ENCODE measurements at places on chromosomes 7 and 10.

DNA sequence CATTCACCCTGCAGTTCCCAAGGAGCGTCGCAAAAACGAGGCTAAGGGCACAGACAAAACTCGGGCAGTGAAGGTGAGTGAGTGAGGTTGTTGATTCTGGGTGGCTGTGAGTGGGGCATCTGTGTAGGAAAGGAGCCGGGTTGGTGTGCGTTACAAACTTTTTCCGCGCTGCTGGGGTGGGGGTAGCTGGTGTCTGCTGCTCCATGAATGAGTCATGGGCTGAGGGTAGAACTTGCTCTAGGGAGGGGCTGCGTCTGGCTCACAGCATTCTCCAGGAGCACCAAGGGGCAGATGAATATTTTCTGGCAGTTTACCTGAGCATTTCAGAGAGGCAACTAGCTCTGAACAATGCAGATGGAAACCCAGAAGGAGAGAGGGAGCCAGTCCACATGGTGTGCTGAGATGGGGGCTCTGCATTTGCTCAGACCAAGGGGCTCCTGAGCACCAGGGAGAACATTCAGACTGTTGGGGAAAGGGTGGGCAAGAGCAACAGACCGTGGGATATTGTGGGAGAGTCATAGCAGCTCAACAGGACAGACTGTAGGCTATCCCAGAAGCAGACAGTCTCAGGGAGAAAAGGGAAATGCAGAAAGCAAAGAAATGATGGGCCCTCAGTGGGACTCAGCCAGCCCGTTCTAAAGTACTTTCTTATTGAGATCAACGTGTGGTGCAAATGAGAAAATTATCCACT lies 18.8 kb downstream of the NOBOX start:
- DNase-seq, result no peak

DNA sequence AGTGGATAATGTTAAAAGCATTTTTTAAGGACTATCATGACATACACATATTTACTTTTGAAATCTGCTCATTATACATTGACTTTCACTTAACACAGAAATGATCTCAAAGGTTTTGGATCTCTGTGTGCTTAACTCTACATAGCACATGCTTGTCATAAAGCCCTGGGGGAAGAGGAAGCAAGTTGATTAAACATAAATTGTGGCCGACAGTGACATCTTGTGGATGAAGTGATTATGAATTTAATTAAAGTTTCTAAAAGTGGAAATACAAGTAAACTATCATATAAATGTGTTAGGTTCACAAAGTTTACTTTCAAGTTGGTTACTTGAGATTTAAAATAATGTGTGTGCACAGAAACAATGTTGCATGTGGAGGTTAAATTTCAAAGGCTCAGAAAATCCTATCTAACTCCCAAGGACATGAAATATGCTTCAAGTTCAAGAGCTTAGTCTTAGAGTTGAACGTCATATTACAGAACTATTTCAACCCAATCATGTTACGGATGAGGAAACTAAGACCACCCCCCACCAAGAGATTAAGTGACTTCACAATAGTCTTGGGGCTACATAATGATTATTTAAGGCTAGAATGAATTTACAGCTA lies 1247.8 kb downstream of the GATA3 start:
- DNase-seq, result no peak

DNA sequence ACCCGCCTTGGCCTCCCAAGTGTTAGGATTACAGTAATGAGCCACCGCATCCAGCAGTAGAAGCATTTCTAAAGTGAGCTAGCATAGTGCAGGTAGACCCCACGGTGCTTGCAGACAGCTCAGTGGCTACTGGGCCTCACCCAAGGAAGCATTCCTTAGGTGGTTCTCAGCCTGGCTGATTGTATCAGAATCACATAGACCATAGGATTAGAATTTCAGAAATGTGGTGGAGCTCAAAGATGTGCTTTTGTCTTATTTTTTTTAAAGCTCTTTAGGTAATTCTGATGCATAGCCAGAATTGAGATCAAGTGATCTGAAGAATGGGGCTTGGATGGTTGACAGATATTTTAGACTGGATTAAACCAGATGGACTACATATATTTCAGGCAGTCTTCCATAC lies 10.9 kb downstream of the ANLN start:
- no peak for DNase-seq

- no peak for DNase-seq
Observed at GRCh38 chr7:123305840-123306375, 106.1 kb upstream of the SLC13A1 start.

GRCh38 chr7:5083311-5083711 lies 37.7 kb downstream of the RBAK start:
- DNase-seq, result no peak

DNA sequence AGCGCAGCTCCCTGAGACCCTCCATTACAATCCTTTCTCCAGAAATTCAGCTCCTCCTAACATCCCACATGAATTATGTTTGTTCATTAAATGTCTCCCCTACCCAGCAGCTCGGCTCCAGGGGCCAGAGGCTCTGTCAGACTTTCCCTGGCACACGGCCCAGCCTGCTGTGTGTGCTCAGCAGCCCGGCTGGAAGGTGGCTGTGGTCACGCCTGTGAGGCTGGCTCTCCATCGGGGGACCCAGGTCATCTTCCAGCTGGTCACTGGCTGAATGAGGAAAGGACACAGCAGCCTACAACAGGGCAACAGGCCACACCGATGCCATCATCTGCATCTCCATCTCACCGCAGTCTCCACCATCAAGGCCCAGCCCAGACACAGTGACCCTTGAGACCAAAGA lies 219.8 kb downstream of the MAD1L1 start:
- no peak for DNase-seq

DNA sequence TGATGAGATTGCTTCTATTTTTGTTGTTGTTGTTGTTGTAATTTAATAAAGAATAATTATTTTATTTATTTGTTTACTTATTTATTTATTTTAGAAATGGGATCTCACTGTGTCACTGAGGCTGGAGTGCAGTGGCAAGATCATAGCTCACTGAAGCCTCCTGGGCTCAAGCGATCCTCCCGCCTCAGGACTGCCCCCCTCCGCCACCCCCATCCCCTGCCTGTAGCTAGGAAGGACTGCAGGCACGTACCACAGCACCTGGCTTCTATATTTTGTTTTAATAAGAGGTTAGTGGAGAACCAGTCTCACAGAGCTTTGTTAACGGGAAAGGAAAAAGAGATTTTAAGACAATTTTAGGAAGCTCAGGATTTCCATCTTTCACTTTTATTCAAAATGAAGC lies 19.5 kb upstream of the SMC3 start:
- DNase-seq, result no peak

DNA sequence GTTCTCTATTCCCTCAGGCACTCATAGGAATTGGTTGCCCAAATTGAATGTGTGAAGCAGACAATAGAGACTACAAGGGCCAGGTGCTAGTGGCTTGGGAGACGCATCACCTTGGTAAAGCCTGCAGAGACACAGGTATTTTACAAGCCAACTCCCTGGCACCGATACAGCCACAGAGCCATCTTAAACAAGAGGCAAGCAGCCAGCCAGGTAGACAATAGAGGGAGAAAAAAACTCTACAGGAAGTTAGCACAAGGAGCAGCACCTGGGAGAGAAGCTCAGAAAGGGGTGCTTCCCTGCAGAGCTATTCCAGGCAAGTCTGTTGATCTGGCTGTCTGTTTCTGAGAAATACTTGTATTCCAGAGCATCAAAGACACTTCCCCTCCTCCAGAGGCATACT lies 43.0 kb upstream of the CDK1 start:
- no peak for DNase-seq

DNA sequence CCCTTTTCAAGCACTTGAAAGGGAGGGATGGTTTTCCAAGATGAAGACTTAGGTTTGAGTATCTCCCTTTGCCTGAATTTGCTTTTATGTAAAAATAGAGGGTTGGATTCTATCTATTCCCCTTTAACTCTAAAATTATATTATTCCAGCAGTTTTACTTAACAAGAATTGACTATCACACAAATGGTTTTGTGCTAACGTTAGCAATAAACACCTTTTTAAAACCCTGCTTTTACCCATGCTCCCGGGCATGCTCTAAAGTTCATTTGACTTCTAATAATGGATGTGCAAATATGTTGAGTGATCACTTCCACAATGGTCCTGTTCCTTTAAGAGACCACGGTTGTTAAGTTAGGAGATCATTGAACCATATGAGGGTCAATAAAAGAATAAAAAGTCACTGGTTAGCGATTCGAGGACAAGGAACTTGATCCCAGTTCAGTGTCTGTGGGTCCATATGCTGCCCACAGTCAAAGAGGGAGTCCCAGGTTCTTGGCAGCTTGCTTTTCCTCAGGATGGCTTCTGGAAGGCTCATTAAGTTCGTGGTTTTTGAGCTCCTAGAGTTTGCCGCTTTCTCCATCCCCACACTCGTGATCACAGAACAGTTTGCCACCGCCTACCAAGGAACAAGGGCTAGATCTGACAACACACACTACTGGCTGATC lies at the start of gene TMEM236:
Gene TMEM236, plus strand, starts transcription at position 421 of the 665 bp plus-strand sequence. Its CDS starts 95 bp downstream, at position 516.
- DNase-seq, result no peak

GRCh38 chr7:47302560-47302959 lies 279.4 kb downstream of the TNS3 start:
- no peak for DNase-seq

GRCh38 chr7:148695953-148696352 lies 2.8 kb upstream of the CUL1 start:
- DNase-seq, result no peak

GRCh38 chr7:20440472-20441105 lies 109.9 kb downstream of the ITGB8 start:
- DNase-seq, result no peak

DNA sequence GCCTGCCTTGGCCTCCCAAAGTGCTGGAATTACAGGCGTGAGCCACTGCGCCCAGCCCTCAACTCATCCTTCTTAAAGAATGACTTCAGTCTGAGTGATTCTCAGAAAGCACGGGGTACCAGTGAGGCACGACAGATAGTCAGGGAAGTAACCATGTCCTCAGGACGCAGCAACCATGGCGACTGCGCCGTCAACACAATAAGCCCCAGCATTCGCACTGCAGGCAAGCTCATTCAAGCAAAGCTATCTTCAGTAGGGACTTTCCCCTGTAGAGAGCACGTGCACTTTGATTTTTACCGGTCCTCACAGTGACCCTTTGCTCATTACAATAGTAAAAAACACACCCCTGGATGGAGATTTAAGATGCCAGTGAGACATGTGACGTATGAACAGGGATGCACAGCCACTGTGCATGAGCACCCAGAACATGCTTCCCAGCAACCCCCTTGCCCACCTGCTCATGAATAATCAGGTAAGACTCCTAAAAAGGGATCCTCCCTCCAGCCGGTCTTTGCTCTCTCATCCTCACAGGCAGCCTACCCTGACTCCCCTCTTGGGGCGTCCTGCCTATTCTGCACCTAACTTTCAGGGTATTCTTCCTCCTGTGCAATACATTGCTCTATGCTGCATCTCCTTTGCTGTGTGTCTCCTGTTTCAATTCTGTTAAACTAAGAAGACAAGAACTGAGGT lies 9.1 kb downstream of the WDR86 start:
- DNase-seq, result no peak

DNA sequence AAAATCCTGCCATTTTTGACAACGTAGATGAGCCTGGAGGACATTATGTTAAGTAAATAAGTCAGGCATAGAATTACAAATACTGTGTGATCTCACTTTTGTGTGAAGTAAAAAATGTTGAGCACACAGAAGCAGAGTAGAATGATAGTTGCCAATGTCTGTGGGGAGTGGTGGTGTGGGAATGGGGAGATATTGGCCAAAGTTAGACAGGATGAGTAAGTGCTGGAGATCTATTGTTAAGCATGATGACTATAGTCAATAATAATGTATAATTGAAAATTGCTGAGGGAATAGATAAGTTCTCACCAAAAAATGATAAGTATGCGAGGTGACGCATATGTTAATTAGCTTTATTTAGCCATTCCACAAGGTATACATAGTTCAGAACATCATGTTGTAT lies 92.0 kb downstream of the GPR85 start:
- no peak for DNase-seq

- DNase-seq, result no peak
Observed at GRCh38 chr7:122304996-122305421, 459 bp upstream of the FEZF1 start.

DNA sequence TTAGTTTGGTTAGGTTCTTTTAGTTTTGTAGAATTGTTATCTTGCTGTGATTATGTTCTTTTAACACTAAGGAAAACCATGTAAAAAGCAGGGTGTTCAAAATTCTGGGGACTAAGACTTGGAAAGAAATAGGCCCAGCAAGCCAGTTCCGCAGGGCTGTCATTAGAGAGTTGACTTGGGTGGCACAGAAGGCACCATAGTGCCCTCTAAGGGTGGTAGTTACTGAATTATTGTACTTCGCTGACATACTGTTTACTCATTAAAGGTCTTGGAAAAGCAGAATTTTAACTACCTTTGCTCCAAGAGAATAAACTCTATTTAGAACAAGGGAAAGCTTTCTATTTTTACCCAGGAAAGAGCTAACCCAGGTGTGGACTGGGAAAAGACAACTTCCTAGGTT lies 86.5 kb downstream of the OTUD1 start:
- no peak for DNase-seq

DNA sequence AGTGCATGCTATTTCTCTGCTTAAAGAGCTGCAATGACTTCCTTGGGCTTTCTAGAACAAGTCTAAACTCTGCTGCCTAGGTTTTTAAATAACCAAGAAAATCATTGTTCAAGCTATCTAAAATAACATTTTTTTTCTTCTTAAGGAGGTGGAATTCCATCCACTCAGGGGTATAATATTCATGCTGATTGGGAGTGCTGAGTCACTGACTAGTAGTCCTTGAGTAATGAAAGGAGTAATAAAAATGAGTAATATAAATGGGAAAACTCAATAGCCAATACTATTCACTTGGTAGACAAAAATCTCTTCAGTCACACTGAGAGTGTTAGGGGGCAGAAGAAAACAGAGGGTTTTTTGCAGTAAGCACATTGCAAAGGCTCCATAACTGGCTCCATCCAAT lies 72.0 kb downstream of the GFRA1 start:
- DNase-seq, result no peak

- DNase-seq, result no peak
Observed at GRCh38 chr10:89923661-89924060, 222.3 kb downstream of the KIF20B start.

- no peak for DNase-seq
Observed at GRCh38 chr10:124588736-124589490, 127.3 kb downstream of the LHPP start.

DNA sequence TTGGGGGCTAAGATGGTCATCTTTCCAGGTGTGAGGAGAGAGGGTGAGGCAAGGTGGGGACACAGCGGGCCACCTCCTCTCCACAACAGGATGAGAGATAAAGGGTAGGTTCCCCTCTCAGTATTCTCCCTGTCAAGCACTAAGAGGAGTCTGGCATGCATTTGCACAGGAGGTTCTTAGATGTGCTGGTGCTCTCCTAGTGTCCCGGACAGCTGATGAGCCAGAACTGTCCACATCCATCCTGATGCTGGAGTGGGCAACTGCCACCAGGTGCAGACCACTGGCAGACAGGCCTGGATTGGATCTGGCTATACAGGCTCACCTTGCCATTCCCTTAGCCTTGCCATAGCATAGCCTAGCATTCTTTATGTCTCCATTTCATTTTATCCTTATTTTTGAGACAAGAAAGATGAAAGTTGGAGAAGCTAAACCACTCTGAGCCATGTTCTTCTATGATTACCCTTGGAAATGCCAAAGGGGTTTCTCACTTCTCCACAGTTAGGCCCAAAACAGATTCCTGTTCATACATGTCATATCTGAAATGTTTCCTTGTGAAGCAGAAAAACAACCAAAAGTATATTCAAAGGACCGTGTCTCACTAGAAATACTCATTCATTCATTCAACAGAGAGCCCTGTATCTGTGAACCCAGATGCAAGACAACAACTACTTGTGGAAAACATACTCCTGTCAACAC lies 48.8 kb upstream of the ANTXRL start:
- DNase-seq, result no peak

- peak; percentile 18 for DNase-seq
Observed at GRCh38 chr7:31027161-31027965, 24.7 kb upstream of the ADCYAP1R1 start.

GRCh38 chr7:138564365-138564764 lies 104.3 kb downstream of the TRIM24 start:
- no peak for DNase-seq
